ENCODE measurements at places on chromosomes 3 and 15.

DNA sequence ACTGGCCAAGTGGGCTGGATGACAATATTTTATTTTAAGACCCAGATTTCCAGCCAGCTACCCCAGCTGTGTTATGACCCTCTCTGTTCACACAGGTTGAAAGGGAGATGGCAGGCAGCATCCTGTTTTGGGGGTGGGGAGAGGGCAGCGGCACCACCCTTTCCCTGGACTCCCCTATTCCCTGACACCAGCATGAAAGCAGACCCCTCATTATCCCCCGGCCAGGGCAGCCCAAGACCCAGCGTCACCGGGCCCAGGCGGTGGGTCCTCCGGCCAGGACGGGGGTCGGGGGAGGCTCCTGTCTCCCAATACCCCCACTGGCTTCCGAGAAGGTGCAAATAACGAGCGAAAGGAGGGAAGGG lies 127.6 kb upstream of the MEF2A start:
- no peak for DNase-seq

- no peak for DNase-seq
Measured at GRCh38 chr3:41317298-41317697, 118.0 kb downstream of the CTNNB1 start.

DNA sequence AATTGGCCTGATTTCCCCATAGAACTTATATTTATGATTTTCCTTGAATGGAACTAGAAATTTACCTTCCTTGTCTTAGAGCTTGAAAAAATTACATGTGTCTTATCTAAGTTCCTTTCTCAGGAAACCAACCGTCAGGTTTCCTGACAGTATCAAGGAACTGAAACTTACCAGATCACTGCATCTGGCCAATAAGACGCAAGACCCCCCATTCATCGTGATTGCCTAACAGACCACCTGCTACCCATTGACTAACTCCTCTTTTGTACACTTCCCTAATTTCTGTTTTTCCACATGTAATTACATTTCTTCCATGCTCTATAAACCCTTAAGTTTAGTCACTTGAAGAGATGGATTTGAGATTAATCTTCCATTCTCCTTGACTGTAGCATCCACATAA lies 517.2 kb upstream of the CBLB start:
- DNase-seq: no peak

- DNase-seq: no peak
Measured at GRCh38 chr15:27853624-27854455, 245.3 kb downstream of the OCA2 start.

DNA sequence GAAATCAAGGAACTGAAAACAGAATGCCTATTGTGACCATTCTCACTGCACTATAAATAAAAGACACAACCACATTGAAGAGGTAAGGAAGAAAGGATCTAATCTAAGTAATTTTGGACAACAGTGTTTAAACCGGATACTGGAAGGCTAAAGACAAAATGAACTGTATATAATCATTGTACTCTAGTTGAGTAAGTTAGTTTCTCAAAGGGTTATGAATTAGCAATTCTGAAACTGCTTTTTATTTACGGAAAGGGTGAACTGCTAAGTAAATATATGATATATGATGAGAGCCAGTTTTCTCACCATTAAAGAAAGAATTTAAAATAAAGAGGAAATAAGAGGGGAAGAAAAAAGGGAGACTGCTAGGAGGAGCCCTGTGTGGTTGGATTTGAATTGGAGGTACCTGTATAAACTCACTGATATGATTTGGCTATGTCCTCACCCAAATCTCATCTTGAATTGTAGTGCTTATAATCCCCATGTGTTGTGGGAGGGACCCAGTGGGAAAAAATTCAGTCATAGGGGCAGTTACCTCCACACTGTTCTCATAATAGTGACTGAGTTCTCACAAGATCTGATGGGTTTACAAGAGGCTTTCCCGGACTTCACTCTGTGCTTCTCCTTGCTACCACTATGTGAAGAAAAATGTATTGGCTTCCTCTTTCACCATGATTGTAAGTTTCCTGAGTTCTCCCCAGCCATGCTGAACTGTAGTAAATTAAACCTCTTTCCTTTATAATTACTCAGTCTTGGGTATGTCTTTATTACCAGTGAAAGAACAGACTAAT lies 607.7 kb downstream of the PYDC2 start:
- no peak for DNase-seq

- peak; percentile 22 for DNase-seq
Measured at GRCh38 chr3:58529516-58530353, 7.3 kb downstream of the ACOX2 start.

- DNase-seq: no peak
Measured at GRCh38 chr3:99479768-99480167, 158.6 kb upstream of the COL8A1 start.

- DNase-seq: no peak
Measured at GRCh38 chr15:95866711-95867440, 463.6 kb upstream of the NR2F2 start.

- DNase-seq: peak; percentile 8
Measured at GRCh38 chr15:63439536-63440264, 58.1 kb upstream of the CA12 start.

DNA sequence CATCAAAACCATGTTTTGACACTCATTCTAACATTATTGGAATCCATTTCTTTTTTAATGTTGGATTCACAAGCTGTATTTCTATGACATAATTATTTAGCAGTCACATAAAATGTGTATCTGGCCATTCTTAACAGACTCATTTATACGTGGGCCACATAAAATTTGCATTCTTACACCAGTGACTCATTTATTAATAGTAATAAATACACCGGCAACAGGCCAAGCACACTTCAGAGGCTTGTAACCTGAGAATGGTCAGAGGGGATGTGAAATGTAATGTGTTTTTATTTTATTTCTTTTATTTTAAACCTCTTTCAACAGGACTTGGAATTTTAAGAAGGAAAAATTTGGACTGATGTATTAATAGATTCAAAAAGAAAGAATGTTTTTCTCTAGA lies 384.9 kb upstream of the RARB start:
- DNase-seq: no peak

Data from activated CD4-positive, alpha-beta T cell treated with anti-CD3 and anti-CD28 coated beads, Interleukin-10, Interleukin-2, amounts not matched to agents 100 ng/mL and 50 ng/mL, durations not matched to agents 16 hours and 8 hours (primary cell).